ENCODE measurements at places on chromosomes 13 and 19.

GRCh38 chr13:94329754-94330551 lies 149.5 kb downstream of the DCT start:
- DNase-seq = no peak

- DNase-seq = peak; percentile 58
Observed at GRCh38 chr13:113756441-113757097, 2.5 kb upstream of the TMEM255B start.

- no peak for DNase-seq
Observed at GRCh38 chr13:99866781-99867180, 104.8 kb downstream of the ZIC5 start.

GRCh38 chr13:113996081-113996911 lies 22.4 kb upstream of the C13orf46 start:
- peak; percentile 79 for DNase-seq

DNA sequence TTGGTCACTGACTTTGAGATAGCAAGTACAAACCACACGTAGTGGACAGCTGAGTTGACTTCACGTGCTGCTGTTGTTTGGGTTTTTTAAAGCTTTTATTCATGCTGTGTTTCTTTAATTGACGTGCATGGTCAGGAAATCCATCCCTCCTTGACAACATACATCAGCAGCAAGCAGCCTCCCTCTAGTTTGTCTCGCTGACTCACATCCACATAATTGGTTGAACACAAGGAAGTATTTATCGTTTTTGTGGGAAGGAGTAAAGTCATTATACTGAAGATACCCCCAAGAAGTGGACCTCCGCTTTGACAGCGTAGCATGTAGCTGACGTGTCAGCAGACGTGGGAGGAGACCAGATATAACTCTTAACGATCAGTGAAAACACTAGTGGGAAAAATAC lies 355.8 kb downstream of the MYO16 start:
- no peak for DNase-seq

Data from posterior vena cava (tissue), 2 donors.